ENCODE measurements at places on chromosomes 2 and 18. TPM values are rescaled to one million over a fixed set of nuclear protein-coding genes. Genes with fewer than 3 reads are reported as not detected.

GRCh38 chr2:21314322-21314835, 190.6 kb downstream of the TDRD15 start:
- no peaks in the 10 kb centered on the region for H3K27me3 ChIP-seq
- no peaks in the 10 kb centered on the region for H3K4me1 ChIP-seq
- H3K36me3 ChIP-seq: no peaks in the 10 kb centered on the region
- H3K4me3 ChIP-seq: no peak overlapping the region

DNA sequence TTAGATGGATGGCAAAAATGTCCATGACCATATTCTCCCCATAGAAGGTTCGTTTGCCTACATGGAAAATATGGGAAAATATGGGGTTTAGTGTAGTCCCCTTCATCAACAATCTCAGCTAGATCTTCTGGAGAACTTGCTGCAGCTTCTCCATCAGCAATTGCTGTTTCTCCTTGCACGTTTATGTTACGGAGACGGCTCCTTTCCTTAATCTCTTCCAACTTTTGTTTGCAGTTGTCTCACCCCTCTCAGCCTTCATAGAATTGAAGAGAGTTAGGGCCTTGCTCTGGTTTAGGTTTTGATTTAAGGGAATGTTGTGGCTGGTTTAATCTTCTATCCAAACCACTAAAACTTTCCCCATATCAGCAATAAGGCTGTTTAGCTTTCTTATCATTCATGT, 28.9 kb downstream of the MYCN start:
- no peak overlapping the region for H3K27ac ChIP-seq
- no peaks in the 10 kb centered on the region for H3K36me3 ChIP-seq
- DNase-seq: no peak
- peaks cover 6% of the 10 kb centered on the region for H3K4me1 ChIP-seq

DNA sequence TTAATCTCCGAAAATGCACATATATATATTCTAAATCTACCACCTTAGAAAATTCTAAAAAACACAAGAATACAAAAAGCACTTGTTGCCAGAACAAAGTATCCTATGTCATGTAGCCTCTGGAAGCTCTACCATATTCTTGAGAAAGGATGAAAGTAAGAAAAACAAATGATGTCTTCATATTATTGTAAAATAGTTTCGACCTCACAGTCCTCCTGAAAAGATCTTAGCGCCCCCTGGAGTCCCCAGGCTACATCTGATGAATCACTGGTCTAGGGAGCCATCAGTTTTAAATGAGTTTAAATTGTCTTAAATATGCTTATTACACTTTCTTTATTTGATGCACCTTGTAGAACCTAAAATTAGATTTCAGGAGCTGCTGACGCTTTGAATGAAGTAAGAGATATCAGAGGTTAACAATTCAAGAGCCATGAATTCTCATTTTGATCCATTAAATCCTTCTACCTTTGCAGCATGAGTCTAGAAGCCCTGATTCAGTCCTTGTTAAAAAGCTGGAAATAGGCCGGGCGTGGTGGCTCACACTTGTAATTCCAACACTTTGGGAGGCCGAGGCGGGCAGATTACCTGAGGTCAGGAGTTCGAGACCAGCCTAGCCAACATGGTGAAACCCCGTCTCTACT, 138.8 kb downstream of the MCFD2 start:
- H3K4me3 ChIP-seq: no peak overlapping the region
- DNase-seq: no peak
- peaks cover 48% of the 10 kb centered on the region for H3K4me1 ChIP-seq
- no peaks in the 10 kb centered on the region for H3K27me3 ChIP-seq
- H3K36me3 ChIP-seq: no peaks in the 10 kb centered on the region

DNA sequence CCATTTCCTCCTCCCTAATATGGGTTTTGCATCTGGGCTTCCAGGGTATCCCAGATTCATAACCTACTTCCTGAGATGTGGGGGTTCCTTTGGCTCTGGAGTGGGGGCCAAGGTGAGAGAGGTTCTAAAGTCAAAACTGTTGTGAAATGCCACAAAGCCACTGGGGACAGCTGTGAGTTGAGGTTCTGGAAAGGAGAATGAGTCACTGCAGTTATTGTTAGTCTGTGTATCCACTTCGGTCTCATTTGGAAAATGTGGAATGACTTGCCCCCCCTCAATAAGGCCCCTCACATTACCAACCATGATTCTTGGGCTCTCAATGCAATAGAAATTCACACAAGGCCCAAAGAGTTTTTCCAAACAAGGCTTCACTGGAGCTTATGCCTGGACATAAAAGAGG, 51.1 kb upstream of the LGALSL start:
- no peaks in the 10 kb centered on the region for H3K36me3 ChIP-seq
- peaks cover 40% of the 10 kb centered on the region for H3K4me1 ChIP-seq
- no peaks in the 10 kb centered on the region for H3K27me3 ChIP-seq
- H3K4me3 ChIP-seq: no peak overlapping the region

GRCh38 chr18:36401462-36401861, 103.9 kb downstream of the FHOD3 start:
- no peaks in the 10 kb centered on the region for H3K27me3 ChIP-seq
- no peak overlapping the region for H3K27ac ChIP-seq
- no peaks in the 10 kb centered on the region for H3K36me3 ChIP-seq
- peaks cover 8% of the 10 kb centered on the region for H3K4me1 ChIP-seq

DNA sequence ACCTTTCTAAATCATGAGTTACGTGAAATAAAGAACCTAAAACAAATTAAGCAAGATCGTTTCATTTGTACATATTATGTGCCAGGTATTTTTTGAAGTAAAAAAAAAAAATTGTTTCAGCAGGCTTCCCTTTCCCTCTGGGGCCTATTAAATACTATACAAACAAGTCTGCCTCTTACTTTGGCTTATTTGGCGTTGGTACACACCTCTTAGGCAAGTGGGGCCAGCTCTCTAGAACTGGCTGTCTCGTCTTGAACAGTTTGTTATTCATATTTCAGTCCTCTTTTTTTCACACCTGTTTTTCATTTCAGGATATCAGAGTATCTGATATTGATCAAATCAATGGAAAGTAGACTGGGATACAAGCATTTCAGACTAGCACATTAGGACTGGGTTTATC, 27.4 kb upstream of the PPP3R1 start:
- H3K4me3 ChIP-seq: no peak overlapping the region
- H3K4me1 ChIP-seq: peaks cover 7% of the 10 kb centered on the region
- no peaks in the 10 kb centered on the region for H3K36me3 ChIP-seq
- DNase-seq: no peak
- H3K27me3 ChIP-seq: no peaks in the 10 kb centered on the region

DNA sequence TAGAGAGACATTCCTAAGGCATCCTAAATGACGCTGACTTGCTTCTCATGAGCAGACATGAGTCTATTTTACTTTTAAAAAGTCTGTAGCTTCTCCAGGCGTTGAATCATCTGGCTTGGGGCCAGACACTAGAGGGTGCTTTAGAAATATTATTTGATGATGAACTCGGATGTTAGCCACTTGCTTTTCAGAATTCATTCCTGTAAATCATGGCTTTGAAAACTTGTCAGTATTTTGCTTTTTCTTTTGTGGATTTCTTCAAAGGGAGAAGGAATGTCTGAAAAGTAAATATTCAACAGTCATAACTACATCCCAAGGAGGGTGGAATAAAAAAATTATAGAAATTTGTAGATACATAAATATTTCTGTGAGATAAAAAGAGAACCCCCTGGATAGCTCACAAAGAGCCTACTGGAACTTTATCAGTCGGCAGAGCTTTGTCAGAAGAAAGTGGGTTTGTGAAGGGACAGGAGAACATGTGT, 370.8 kb downstream of the OSR1 start:
- H3K4me3 ChIP-seq: no peak overlapping the region
- H3K36me3 ChIP-seq: no peaks in the 10 kb centered on the region
- peak overlapping the region; percentile 32 for H3K27ac ChIP-seq
- H3K4me1 ChIP-seq: peaks cover 16% of the 10 kb centered on the region

- no peak overlapping the region for H3K4me3 ChIP-seq
- H3K27ac ChIP-seq: no peak overlapping the region
- peaks cover 8% of the 10 kb centered on the region for H3K4me1 ChIP-seq
- H3K27me3 ChIP-seq: no peaks in the 10 kb centered on the region
- DNase-seq: no peak
Observed at GRCh38 chr2:148048475-148049221, 27.8 kb downstream of the MBD5 start.

GRCh38 chr2:239093542-239093941, 245.7 kb downstream of the TWIST2 start:
- H3K27me3 ChIP-seq: no peaks in the 10 kb centered on the region
- H3K27ac ChIP-seq: no peak overlapping the region
- no peak for DNase-seq
- H3K36me3 ChIP-seq: peaks cover 80% of the 10 kb centered on the region
- no peak overlapping the region for H3K4me3 ChIP-seq
- no peaks in the 10 kb centered on the region for H3K4me1 ChIP-seq

DNA sequence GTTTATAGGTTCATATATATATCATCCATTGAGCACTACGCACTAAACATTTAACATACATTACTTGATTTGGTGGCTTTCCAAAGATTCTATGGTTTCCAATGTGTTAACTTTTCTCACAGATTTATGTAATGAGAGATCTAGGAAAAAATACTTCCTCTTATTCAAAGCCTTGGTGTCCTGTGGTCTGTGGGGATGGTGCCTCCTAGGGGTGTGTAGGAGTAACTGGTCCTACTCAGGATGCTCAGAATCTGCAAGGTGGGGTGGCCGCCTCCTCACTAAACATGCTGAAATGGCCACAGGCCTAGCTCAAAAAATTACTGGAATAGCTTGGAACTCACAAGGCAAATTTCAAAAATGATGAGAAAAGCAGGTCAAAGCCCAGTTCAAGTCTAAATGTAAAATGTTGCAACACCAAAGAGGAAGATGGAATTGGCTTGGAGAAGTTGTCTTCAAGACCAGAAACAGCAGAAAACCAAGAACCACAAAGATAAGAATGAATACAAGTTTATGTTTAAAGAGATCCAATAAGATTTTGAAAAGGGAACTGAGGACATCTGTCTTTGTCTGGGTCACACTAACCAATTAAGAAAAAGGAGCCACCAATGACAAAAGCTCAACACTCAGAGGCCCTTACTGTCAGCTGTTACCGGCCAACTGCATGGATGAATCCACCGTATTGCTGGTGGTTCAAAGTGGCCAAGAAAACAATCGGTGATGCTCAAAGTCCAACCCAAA, 11.5 kb downstream of the GPR55 start:
- H3K27me3 ChIP-seq: no peaks in the 10 kb centered on the region
- H3K4me3 ChIP-seq: no peak overlapping the region
- no peak for DNase-seq
- no peak overlapping the region for H3K27ac ChIP-seq
- H3K4me1 ChIP-seq: peaks cover 5% of the 10 kb centered on the region

DNA sequence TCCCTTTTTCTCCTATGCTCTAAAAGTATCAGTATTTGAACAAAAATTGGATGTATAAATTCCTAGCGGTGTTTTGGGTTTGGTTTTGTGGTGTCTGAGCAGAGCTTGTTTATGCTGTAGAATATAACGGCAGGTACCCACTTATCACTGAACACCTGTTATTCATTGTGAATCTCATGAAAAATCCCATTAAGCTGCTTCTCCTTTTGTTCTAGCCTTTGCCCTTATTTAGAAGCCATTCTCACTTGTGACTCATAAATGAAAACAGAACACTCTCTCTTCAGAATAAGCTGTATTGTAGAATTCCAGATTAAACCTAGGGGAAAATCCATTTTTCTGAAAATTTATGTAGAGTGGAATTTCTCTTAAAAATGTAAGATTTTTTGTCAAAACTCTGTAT, 104.0 kb downstream of the PRPF40A start:
- H3K4me1 ChIP-seq: peaks cover 10% of the 10 kb centered on the region
- peaks cover 43% of the 10 kb centered on the region for H3K36me3 ChIP-seq
- no peak for DNase-seq
- no peaks in the 10 kb centered on the region for H3K27me3 ChIP-seq
- H3K27ac ChIP-seq: no peak overlapping the region
- no peak overlapping the region for H3K4me3 ChIP-seq

DNA sequence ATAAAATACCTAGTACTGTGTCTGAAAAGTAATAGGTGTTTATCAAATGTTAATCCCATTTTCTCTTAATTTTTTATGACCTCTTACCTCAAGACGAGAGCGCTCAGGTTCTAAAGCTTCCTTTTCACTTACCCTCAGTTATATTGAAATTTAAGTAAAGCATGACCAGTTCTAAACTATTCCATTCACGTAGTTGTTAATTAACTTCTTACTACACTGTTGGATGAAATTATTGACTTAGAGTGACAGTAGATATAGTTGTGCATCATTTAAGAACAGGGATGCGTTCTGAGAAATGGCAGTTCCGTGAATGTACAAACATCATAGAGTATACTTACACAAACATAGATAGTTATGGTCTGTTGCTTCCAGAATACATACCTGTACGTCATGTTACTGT, 20.1 kb upstream of the HTR2B start:
- no peak for DNase-seq
- no peak overlapping the region for H3K27ac ChIP-seq
- no peak overlapping the region for H3K4me3 ChIP-seq
- H3K36me3 ChIP-seq: peaks cover 47% of the 10 kb centered on the region
- no peaks in the 10 kb centered on the region for H3K27me3 ChIP-seq
- H3K4me1 ChIP-seq: peaks cover 19% of the 10 kb centered on the region

DNA sequence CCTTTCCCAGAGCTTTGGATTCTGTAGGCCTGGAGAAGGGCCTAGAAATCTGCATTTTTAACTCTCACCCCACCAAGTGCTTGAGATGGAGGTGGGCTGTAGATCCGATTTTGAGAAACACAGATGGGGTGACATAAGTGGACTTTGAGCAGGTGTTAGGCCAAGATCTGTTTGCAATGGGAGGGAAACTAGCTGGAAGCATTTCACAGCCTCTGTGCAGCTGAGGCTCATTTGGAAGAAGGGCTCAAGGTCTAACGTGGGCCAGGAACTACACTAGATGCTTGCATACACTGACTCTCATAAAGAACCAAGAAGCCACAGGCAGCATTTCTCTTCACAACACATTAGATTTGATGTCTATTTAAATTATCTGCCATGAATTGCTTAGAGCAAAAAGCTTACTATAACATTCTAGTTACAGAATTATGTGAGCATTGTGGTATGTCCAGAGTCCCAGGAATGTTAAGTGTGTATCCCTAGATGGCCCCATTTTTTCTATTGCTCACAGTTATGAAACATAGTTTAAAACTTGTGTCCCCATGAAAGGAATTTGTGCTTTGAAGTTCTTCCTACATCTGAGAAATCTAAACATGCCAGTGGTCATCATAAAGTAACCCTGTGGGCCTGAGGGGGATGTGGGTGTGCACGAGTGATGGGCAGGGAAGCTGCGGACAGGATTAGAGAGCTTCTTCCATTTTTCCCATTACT, 77.2 kb downstream of the CD28 start:
- no peak overlapping the region for H3K27ac ChIP-seq
- H3K27me3 ChIP-seq: no peaks in the 10 kb centered on the region
- H3K4me3 ChIP-seq: no peak overlapping the region
- H3K4me1 ChIP-seq: peaks cover 52% of the 10 kb centered on the region
- DNase-seq: no peak

- DNase-seq: peak; percentile 98
- H3K4me1 ChIP-seq: peaks cover 23% of the 10 kb centered on the region
- no peaks in the 10 kb centered on the region for H3K27me3 ChIP-seq
- H3K4me3 ChIP-seq: no peak overlapping the region
- peak overlapping the region; percentile 80 for H3K27ac ChIP-seq
Observed at GRCh38 chr2:95043300-95044093, 18.0 kb downstream of the MAL start.

COL4A3 gene
- total RNA-seq: 10.8 TPM

POTEC gene
- not detected for total RNA-seq

IGFBP2 gene
- total RNA-seq: 188 TPM

ATG16L1 gene
- total RNA-seq: 40.3 TPM

GYPC gene
- 197 TPM for total RNA-seq

CABLES1 gene
- total RNA-seq: 3.8 TPM

Measured in esophagus muscularis mucosa (tissue), 4 donors.